ENCODE measurements at places on chromosomes 7 and 10.

DNA sequence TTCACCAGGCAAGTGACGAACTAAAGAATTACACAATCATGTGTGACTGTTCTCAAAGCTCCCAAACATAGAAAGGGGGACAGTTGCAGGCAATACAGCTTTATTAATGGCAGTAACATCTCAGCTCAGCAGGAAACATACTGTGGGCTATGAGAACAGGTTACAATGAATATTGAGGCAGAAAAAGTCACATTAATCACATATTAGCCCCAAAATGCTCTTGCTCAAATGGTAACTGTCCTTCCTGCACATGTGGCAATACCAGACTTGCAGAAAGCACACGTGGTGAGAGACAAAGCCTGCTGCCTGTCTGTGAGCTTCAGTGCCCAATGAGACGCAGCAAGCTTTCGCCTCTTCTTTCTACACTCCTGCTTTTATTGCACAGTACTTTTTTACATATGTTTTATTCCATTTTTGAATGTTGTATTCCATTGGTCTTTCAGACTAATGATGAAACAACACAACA lies 104.9 kb upstream of the ACBD5 start:
- no peak for DNase-seq

GRCh38 chr7:77248154-77248553 lies 48.5 kb upstream of the FGL2 start:
- DNase-seq, result no peak

DNA sequence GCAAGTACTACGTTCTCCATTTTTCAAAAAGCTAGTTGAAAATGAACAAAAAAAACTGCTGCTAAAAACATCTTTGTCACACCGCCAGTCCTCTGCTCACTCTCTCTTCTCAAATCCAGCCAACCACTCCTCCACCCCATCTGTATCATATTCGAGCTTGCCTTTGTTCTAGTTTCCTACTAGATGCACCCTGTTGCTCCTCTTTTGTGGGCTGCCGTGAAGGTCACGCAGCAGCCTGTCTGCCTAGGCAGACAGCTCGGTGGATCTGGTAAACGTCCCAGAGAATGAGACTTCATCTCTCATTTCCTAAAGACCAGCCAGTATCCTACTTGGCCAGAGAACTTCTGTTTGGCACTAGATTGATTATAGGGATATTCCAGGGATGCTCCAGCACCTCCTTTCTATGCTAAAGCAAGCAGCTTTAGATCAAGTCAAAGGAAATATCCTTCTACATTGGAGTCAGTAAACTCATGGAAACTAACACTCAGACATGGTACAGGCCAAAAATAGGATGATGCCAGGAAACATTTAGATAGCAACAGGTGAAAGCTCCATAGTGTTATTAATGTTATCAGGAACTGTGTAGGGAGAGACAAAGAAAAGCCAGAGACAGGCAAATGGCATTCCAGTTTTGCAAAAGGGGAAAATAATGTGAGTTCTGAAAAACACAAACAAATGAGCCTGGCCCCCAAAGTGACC lies 8.7 kb upstream of the PLXNA4 start:
- no peak for DNase-seq

DNA sequence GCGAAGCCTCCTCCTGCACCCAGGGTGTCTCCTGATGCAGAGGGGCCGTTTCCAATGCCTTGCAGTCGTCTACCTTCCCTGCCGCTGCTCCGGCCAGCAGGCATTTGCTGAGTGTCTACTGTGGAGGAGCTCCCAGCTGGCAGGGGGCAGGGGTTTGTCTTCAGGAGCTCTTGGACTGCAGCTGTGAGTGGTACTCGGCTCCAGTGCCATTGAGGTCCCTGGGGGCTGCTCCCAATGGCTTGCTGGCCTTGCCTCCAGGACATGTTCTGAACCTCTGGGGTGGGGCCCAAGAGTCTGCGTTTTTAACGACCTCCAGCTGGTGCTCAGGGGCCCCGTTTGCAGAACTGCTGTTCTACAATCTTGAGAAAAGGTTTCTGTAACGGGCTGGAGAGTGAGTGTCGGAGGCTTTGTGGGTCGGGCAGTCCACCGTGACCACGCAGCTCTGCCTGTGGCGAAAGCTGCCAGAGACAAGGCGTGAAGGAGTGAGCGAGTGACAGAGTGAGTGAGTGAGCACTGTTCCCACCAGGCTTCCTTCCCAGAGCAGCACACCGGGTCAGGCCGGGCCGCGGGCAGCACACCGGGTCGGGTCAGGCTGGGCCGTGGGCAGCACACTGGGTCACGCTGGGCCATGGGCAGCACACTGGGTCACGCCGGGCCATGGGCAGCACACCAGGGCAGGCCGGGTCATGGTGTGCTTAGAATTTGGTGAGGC lies 520.2 kb downstream of the PTPRN2 start:
- DNase-seq, result no peak

DNA sequence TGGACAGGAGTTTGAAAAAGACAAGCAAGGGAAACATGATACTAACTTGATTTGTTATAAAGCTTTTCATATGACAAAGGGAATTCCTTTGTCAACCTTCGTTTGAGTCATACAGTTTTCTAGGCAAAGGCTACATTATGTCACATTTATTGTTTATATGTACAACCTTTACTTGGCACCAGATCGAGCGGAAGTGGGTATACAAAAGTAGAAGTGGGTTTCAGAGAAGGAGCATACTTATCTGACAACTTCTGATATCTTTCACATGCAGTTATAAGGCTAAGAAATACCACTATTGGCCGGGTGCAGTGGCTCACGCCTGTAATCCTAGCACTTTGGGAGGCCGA lies 11.0 kb downstream of the STMP1 start:
- DNase-seq, result no peak

DNA sequence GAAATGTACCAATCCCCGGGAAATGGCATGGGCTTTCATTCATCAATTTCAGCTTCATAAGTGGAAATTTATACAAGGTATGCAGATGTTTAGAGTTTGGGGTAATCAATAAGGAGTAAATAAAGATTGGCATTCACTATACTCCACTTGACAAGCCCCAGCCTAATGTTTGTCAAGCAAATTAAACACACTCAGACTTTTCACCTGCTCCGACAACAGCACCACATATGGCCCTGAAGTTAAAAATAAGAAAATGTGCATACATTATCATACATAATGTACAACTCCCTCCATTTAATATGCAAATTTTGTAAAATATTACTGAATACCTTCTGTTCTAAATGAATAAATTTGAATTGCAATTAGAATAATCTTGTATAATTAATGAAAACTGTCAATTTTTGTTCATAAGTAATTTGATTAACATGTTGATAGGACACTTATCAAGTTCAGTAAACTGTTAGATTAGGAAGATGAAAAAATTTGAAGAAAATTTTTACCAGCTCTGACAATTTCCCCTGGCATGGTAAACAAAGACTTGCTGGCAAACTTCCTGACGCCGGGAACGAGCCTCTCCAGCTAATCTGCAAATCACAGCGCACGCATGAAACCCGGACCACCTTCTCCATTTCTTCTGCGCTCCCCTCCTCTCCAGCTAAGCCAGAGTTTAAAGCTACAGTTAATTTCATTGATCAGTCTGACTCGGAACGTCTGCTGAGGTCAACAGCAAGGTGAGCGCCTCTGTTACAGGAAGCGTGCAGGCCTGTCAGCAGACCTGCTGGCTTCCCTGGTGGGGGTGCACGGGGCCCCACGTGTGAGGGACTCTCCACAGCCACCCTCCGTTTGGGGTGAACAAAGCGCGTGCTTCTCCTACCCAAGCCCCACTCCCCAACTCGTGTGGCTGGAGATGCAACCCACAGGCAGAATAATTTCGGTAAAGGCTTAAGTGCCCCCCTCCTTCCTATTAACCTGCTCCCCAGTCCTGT lies 70.7 kb downstream of the EBF3 start:
- no peak for DNase-seq

DNA sequence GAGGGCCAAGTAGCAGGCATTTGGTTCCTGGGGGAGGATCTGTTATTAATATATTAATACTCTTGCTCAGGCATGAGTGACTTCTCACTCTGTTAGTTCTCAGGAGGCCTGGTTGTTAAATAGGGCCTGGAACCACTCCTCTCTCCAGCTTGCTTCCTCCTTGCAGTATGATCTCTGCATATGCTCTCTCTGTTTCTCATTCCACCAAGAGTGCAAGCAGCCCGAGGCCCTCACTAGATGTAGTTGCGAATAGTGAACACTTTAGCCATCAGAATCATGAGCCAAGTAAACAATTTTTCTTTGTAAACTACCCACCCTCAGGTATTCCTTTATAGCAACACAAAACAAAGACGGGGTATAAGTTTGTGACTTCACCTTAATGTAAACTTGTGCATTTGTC lies 784.3 kb downstream of the DNAJB9 start:
- DNase-seq, result no peak

DNA sequence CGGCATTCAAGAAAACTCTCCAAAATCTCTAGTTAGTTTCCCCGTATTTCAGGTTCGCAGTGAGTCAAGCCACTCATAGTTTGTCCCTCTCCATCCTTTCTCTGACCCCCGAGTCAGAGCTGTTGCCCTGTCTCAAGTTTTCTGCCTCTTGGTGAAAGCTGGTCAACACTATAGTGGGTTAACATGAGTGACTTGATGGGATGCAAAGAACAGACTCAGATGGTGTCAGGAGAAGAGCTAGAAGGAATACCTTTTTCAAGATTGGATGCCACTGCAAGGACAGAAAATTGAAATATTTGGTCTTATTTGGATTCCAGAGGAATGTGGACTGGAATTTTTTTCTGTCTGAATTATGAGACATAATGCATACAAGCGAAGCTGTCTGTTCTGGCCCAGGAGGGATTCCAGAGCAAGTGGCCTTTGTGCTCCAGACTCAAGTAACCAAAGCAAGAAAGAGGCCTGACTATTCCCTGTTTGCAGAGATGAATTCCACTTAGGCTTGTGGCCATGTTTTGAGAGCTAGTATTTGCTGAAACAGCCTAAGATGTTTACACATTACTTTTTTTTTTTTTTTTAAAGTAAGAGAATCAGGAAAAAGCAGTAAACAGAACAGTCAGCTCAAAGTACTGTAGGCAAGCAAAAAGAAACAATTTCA lies 67.4 kb downstream of the VWC2 start:
- no peak for DNase-seq

GRCh38 chr10:76977901-76978300 lies 659.7 kb downstream of the KCNMA1 start:
- no peak for DNase-seq

DNA sequence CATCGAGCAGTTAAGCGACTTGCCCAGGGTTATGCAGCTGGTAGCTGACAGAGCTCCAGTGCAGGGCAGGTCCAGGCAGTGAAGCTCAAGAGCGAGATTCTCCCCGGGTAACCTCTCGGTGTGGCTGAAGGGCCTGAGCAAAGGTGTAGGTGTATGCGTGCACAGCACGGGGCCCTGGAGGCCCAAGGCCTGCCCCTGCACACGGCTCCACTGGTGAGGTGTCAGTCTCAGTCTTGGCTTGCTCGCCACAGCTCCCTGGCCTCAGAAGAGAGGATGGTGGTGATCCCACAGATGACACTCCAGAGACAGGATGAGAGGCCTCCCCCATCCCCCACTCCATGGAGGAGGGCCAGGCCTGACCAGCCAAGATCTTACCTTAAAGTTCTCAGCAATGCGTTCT lies 12.0 kb downstream of the AKR1B1 start:
- no peak for DNase-seq

GRCh38 chr7:84497873-84498272 lies 303.3 kb upstream of the SEMA3A start:
- DNase-seq, result no peak

DNA sequence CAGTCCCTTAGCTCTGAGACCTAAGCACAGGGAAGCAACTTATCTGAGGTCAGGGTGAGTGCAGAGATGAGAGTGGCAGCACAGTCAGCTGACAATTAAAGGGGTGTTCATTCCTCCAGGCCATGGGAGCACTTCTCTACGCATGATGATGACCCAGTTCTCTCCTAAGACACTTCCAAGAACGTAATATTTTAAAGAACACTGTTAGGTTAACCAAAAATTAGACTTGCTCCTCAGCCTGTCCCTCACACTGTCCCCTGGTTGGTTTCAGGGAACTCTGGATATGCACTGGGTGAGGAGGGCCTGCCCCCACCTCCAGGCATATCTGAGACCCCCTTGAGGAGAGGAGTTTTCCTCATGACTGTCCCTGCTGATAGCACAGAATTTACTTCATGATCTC lies 767.5 kb downstream of the GRID1 start:
- DNase-seq, result no peak

DNA sequence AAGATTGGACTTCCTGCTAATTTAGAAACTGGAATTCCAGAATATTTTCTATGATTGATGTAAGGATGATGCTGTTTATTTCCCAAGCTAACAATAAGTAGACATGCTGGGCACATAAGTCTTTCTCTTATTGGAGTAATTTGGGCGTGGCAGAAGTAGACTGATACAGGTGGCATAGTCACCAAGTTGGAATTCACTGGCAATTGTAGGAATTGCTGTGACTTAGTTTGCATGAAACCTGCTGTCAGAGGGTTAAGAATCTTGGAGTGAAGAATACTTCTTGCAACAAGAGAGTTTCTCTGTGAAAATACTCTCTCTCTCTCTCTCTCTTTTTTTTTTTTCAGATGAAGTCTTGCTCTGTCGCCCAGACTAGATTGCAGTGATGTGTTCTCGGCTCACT lies 569.7 kb downstream of the REEP3 start:
- DNase-seq, result no peak

DNA sequence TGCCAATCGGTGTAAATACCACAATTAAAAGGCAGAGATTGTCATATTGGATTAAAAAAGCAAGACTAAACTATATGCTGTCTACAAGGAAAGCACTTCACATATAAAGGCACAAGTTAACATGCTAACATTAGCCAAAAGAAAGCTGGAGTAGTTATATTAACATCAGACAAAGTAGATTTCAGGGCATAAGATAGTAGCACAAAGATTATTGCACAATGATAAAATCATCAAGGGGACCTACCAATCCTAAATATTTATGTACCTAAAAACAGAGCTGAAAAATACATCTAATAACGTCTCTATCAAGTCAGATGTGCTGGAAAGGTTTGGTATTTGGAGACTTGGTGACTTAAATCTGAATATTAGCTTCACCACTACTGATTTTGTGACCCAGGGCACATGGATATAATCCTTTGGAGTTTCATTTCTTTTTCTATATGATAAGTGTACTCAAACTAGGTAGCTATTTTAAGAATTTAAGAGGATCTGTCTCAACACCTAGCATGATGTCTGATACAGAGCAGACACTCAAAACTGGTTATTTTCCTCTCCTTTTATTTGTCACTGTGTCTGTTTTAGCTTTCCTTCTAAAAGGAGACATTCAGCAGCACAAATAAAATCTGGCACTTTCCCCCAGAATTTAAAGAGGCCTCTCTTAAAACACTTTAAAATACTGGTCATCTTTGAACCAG lies 156.5 kb downstream of the DOCK4 start:
- DNase-seq, result no peak
